Naive B cell (primary cell): ENCODE measurements at places on chromosomes 13 and 19. TPM values are rescaled to one million over a fixed set of nuclear protein-coding genes. Genes with fewer than 3 reads are reported as not detected.
A peak's percentile ranks its signal among the peaks of the same experiment; 100 is the strongest.

DNA sequence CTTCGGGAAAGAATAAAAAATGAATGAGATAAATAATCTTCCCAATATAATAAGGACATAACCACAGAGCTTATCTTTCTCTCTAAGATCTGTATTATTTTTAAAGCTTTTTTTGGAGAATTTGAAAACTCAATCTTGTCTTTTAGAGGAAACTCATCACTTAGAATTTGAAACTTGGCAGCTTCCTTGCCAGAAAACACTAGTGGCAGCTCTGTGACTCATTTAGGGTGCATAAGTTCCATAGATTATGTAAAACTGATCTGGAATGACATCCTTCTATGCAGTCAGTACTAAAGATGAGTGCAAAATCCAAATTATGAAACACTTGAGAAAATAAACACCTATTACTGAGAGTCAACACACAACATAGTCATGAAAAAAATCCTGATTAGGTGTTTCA, 848.0 kb downstream of the DACH1 start:
- no peak overlapping the region for H3K4me3 ChIP-seq
- no peaks in the 10 kb centered on the region for H3K36me3 ChIP-seq
- no peak overlapping the region for H3K27ac ChIP-seq

DNA sequence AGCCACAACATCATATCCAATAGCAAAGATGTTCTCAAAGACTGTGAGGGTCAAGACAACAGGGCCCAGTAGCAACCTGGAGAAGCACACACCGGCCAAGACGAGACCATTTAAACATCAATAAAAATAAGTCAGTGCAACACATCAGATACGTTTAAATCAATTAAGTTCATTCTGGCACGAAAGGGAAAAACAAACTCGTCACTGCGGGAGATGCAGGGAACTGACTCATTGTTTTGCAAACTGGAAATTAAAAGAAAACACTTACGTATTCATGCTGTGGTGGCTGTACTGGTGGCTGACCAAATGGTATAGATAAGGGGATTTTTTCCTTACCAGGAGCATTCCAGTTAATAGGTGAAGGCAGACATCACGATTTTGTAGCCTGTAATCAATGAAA, 26.3 kb upstream of the SLC15A1 start:
- H3K27ac ChIP-seq, result no peak overlapping the region
- no peaks in the 10 kb centered on the region for H3K36me3 ChIP-seq
- H3K27me3 ChIP-seq, result peaks cover 15% of the 10 kb centered on the region
- H3K4me3 ChIP-seq, result no peak overlapping the region

DNA sequence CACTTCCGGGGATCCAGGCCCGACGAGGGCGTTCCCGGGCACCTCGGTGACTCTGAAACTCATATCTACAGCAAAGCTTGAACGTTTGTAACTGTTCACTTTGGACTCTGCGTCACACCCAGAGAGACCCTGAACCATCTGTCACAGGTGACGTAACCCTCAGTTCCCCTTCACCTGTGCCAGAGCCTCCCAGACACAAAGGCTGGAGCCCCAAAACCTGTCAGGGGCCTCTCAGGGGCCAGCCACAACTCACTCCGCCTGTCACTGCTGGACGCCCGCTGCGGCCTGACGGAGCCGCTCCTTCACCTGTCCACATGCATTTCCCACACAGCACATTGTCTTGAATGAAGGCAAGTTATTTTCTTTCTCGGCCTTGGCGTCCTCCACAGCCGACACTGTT, 8.0 kb downstream of the RASA3 start:
- H3K27ac ChIP-seq, result peak overlapping the region; percentile 80
- peaks cover 11% of the 10 kb centered on the region for H3K36me3 ChIP-seq
- no peaks in the 10 kb centered on the region for H3K27me3 ChIP-seq
- H3K4me1 ChIP-seq, result peaks cover 67% of the 10 kb centered on the region
- DNase-seq, result no peak

DNA sequence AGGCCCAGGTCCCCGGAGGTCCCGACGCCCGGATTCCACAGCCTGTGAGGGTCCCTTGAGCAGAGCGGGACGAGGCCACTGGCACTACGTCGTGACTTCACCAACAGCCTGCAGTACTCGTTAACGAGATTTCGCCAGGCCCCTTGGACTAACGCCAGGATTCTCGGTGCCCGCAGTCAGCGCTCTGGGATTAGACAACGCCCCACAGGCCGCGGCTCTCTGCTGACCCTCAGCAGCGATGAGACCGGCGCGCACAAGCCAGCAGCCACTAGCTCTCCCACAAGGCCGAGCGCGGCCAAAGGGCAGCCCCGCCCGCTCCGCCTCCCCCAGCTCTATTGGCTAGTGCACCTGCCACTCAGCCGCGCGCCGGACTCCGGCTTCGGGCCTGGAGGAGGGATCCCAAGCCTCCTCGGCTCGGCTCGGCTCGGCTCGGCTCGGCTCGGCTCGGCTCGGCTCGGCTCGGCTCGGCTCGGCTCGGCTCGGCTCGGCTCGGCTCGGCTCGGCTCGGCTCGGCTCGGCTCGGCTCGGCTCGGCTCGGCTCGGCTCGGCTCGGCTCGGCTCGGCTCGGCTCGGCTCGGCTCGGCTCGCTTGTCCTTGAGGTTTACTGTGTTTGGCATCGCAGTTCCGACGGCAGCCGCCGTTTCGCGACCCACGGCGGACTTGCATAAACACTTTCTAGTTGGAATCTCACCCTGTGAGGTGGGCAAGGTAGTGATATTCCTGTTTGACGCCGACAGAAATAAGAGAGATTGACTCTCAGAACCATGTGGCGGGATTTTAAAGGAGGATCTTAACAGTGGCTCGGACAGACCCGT, 231.7 kb upstream of the SERP2 start:
- DNase-seq, result peak; percentile 97
- H3K4me1 ChIP-seq, result peaks cover 37% of the 10 kb centered on the region
- no peaks in the 10 kb centered on the region for H3K36me3 ChIP-seq

- no peak overlapping the region for H3K4me3 ChIP-seq
- no peaks in the 10 kb centered on the region for H3K4me1 ChIP-seq
- H3K27ac ChIP-seq, result no peak overlapping the region
- no peaks in the 10 kb centered on the region for H3K27me3 ChIP-seq
Observed at GRCh38 chr13:107291875-107292274, 723.9 kb upstream of the ARGLU1 start.

Gene STOML3
- not detected for polyA plus RNA-seq

Gene DCLK1
- polyA plus RNA-seq, result not detected
